IMR-90 (cell line): ENCODE measurements at places on chromosomes 6 and 20.
A peak's percentile ranks its signal among the peaks of the same experiment; 100 is the strongest.

- no peak for DNase-seq
These were observed 62.2 kb upstream of the GCM1 start for GRCh38 chr6:53210811-53211210.

DNA sequence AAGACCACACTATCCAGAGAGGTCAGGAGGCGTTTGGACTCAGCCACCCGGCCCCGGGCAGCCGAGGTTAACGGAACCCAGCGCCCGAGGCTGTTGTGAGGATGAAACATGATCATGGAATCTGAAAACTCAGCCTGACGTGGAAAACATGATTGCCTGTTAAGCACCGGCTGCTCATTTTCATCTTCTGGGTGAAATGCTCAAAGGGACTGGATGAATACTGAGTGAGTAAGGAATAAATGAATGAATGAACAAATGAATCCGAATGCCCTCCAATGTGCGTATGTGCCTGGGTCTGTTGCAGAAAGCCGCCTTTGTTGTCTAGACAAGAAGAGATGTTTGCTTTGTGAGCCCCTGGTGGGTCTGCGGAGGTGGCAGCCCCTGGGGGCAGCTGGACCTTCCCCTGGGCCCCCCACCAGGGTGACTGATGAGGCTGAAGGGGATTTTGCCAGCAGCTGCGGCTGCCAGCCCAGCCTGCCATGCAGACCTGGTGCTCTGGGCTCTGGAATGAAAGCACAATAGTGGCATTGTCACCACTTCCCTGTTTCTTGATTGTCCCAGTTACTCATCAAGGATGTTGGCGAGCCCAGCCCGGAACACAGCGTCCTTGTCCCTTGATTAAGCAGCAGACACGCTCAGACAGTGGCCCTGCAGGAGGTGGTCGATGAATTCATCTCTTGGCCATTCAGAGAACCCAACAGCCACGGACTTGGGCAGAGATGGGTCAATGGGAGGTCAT, 211.1 kb downstream of the ANKRD60 start:
- DNase-seq: peak; percentile 1

- DNase-seq: no peak
These were observed 88.0 kb downstream of the SYCP2 start for GRCh38 chr20:59845472-59845871.

DNA sequence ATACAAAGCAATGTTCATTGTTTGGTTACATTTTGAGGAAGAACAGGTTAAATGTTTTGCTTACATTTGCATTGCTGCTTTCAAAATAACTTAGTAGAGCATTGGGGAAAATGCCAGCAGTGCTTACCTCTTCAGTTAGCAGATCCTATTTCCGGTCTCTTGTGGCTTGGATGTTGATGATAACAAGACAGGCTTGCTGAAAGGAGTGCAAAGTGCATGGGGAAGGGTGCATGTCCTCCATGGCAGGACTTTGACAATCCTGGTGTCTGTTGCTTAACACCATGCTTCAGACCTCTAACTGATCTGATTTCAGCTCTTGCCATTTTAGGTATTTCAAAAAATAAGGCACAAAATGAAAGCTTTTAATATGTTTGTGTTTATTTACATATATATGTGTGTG, 21.1 kb downstream of the TPD52L1 start:
- no peak for DNase-seq

- no peak for DNase-seq
These were observed 29.6 kb downstream of the PAK5 start for GRCh38 chr20:9809271-9809670.

DNA sequence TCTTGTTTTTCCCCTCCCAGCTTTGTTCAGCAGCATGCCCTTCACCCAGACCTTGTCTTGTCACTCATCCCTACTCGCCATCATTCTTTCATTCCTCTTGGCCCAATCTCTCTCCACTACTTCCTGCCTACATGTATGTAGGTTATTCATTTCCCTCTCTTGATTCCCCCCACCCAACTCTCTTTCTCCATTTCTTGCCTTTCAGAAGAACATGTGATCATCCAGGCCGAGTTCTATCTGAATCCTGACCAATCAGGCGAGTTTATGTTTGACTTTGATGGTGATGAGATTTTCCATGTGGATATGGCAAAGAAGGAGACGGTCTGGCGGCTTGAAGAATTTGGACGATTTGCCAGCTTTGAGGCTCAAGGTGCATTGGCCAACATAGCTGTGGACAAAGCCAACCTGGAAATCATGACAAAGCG, 2.6 kb downstream of the HLA-DRA start:
- no peak for DNase-seq

GRCh38 chr6:92710048-92710447, 709.3 kb downstream of the EPHA7 start:
- no peak for DNase-seq

DNA sequence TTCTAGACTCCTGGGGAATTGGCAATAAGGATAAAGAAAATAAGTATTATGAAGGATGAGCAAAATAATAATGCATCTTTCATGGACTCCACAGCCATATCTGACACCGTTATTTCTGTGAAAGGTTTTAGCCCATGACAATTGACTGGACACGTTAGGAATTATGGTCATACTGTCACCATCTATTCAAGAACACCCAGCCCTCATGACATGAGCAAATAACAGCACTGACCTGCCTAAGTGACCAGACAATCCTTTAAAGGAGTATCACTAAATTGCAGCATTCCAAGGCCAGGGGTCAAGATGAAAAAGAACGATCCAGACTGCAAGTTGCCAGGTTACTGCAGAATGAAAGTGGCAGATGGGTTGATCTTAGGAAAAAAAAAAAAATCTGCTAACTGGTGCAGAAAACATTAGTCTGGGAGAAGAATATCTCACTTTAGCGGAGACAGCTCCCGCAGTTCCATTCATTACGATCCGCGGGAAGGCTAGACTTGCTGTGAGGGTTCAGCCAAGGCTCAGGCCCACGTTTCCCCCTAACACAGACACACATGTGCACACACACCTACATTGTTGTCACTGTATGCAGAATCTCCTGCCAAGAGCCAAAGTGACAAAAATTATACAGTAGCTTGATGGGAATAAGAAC, 237.7 kb upstream of the AGPAT4 start:
- DNase-seq: no peak

DNA sequence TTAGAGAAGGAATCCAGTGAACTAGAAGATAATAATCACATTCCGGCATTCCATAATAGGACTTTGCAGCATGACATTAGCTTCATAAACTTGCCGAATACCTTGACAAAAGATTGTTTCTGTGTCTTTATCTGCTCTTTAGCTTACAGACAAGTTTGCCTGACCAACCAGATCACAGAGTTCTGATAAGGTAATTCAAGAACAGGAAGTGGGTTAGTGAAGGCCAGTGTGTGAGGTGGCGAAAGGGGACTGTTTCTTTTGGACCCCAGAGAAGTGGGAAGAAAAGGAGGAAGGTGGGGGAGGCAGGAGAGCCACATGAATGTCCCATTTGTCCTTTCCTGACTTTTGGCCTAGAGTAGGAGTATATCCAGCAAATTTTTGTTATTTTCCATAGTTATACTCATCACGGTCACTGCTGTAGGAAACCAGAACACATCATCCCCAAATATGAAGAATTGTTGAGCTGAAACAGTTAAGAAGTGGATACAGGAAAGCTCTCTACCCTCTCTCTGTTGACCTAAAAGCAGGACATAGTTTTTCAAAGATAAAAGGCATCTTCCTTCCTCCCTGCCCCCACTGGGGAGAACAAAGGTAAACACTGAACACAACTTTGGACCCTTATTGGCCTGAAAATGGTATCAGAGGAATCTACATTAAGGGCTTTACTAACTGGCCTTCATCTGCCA, 72.4 kb upstream of the TNFAIP3 start:
- DNase-seq: no peak

DNA sequence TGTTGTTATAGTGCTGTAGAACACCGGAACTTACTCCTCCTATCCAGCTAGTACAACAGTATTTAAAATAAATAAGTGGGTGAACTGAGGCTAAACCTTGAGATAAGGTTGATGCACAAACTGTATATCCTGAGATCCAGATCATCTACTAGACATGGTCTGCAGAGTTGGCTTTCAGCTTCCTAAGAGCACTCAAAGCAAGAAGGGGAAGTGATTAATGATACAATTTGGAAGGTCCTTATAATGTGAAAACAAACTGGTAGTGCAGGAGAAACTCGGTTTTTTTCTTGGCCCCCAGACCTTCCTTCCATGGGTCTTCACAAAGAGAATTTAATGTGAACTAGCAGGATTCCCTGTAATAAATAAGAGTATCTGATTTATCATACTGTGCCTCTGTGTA, 27.4 kb upstream of the RREB1 start:
- no peak for DNase-seq

GRCh38 chr20:46118481-46119020, 437 bp downstream of the CD40 start:
- no peak for DNase-seq

- DNase-seq: no peak
These were observed 28.3 kb downstream of the ZC3H12D start for GRCh38 chr6:149456311-149457021.

DNA sequence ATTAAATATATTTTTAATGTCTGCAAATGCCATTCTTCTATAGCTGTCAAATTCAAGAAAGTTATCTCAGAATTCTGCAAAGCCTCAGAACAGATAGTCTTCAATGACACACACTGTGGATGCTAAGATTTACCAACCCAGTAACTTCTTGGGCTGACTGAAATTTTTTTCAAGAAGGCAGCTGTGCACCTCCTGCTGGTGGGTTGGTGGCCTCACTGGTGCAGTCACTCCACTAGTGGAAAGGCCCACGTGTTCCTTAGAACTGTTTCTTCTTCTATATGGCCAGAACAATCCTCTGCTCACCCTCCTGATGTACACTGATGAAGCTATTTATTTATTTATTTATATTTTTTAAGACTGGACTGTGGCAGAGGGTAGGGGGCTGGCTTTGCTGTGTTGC, 28.1 kb upstream of the MTCL3 start:
- no peak for DNase-seq

DNA sequence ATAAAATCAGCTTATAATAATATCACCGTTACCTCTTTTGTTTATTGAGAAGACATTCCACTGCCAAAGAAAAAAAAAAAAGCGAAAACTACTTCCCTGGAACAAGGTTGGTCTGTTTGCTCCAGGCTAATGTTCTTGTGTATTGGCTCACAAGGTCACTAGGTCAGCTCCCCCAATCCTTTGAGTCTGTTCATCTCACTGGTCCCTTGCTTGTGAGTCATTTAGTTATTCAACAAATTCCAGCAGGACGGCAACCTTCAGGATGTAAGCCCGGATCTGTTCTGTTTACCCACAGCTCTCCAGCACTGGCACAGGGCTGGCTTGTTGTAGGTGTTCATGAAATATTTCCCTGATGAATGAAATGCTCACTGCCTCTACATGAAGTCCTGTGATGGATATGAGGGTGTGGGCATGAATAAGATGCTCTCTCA, 3.3 kb downstream of the ARHGAP40 start:
- DNase-seq: peak; percentile 14

DNA sequence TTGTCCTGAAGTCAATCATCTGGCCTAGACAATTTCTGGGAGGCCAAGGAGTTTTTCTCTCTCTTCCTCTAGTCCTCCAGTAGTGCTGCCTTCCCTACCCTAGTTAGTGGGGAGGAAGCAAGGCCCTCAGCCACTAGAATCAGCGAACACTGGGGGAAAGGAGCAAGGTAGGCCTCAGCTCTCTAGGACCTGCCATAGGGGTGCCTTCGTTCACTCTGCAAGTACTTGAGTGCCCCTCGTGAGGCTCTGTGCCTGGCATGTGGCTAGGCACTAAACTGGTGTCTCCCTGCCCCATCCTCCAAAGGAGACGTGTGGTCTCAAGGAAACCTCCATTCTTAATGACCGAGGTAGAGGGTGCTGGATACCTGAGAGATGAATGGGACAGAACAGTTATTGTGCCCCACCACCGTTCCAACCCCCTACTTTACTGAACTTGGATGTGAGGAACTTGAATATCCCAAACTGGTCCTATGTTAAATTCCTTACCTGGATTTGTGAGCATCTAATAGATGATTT, 1.1 kb downstream of the DEF6 start:
- DNase-seq: no peak

- no peak for DNase-seq
These were observed 46.8 kb upstream of the SIRPA start for GRCh38 chr20:1848373-1848772.

- DNase-seq: no peak
These were observed 672.9 kb downstream of the HACE1 start for GRCh38 chr6:104186831-104187230.

GRCh38 chr20:43408848-43409576, 48.7 kb upstream of the SRSF6 start:
- DNase-seq: peak; percentile 52

- DNase-seq: peak; percentile 58
These were observed at the start of gene KATNA1 for GRCh38 chr6:149648148-149649145. Gene KATNA1, minus strand, starts transcription at chr6:149648714. Its CDS starts 10,167 bp downstream, at chr6:149638547.

DNA sequence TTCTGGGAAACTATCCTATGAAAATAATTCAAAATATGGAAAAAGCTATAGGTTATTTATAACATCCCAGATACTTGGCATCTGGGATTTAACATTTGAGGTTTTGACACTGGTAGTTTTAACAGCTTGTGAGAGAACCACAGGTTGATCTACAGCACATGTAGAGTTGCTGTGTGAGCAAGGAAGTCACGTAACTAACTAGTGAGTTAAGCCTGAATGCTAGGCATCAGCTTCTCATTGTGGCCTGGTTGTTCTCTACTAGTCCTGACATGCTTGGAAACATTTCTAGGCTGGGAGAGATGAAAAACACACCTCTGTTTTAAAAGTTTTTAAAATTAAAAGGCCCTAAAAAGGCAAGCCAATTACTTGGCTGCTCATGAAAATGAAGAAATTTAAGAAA, 28.2 kb downstream of the ESF1 start:
- no peak for DNase-seq

- DNase-seq: peak; percentile 62
These were observed 32.2 kb downstream of the CARMIL1 start for GRCh38 chr6:25311331-25311840.

GRCh38 chr20:5657190-5657875, 92.9 kb upstream of the SHLD1 start:
- DNase-seq: peak; percentile 99

GRCh38 chr20:57137676-57138075, 128.8 kb downstream of the BMP7 start:
- no peak for DNase-seq

- peak; percentile 60 for DNase-seq
These were observed 118.9 kb downstream of the ARMC2 start for GRCh38 chr6:108966855-108967755.

GRCh38 chr6:129105035-129105434, 222.1 kb downstream of the LAMA2 start:
- DNase-seq: peak; percentile 7

DNA sequence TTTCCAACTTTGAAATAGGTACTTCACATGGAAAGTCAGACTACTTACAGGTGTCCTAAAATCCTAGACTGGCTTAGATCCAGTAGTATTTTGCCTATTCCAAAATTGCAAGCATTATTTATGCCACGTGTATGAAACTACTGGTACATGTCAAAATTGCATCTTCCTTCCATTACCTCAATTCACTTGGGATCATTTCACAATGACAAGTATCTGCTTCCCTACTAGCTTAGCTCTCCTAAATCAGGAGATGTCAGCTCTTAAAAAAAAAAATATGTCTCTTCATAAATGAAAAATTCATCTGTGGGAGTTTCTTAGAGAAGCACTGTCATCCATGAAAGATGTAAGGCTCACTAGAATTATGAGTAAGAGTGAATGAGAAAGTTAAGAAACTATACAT, 466.6 kb upstream of the MANEA start:
- no peak for DNase-seq

- DNase-seq: no peak
These were observed 81.4 kb downstream of the SOBP start for GRCh38 chr6:107571354-107571753.

GRCh38 chr20:53608456-53609452, 15.1 kb upstream of the ZNF217 start:
- DNase-seq: no peak

- no peak for DNase-seq
These were observed 122.0 kb downstream of the TCP11 start for GRCh38 chr6:35019171-35019570.
